Stimulated activated CD4-positive, alpha-beta T cell treated with anti-CD3 and anti-CD28 coated beads, TNF-alpha, amount 100 ng/mL, for 48 hours (primary cell): ENCODE measurements at places on chromosomes 11 and 22.

DNA sequence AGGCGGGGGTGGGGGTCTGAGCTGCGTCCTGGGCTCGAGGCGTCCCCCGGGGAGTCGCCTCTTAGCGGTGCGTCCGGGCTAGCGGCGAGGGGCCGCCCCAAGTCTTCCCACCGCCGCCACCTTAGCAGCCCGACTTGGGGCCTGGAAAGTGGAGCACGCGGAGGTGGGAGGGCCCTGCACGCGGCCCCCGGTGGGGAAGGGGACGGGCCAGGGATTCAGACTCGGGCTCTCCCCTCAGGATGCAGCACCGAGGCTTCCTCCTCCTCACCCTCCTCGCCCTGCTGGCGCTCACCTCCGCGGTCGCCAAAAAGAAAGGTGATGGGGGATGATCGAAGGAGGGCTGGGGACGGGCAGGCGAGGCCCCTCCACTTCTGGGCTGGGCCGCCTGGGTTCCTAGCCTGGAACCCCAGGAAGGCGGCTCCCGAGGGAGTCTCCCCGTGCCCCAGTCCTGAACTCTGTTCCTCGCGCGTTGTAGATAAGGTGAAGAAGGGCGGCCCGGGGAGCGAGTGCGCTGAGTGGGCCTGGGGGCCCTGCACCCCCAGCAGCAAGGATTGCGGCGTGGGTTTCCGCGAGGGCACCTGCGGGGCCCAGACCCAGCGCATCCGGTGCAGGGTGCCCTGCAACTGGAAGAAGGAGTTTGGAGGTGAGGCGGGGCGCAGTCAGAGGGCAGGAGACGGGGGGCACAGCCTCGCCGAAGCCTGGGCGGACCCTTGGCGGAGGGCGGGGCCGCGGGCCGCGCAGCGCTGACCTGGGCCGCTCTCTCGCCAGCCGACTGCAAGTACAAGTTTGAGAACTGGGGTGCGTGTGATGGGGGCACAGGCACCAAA, 563 bp downstream of the MDK start:
- DNase-seq: no peak

GRCh38 chr11:29780756-29781155, 236.1 kb downstream of the KCNA4 start:
- no peak for DNase-seq

DNA sequence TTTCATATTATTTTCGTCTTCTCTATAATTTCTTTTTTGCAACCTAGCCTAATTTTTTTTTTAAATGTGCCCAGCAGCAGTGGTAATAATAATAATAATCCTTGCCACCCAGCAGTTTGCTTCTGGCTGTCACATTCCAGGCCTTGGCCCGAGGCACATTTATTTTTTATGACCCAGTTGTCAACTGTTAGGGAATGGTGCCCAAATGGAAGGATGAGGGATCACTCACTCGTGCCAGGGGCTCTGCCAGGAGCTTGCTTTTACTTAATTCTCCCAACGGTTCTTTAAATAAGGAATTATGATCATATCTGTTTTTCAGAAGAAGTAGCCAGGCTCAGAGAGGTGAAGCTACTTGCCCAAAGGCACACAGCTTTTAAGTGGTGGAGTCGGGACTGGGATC, 49.6 kb downstream of the MYO18B start:
- DNase-seq: no peak

- DNase-seq: no peak
Observed at GRCh38 chr22:19626042-19626587, 88.2 kb upstream of the SEPTIN5 start.

DNA sequence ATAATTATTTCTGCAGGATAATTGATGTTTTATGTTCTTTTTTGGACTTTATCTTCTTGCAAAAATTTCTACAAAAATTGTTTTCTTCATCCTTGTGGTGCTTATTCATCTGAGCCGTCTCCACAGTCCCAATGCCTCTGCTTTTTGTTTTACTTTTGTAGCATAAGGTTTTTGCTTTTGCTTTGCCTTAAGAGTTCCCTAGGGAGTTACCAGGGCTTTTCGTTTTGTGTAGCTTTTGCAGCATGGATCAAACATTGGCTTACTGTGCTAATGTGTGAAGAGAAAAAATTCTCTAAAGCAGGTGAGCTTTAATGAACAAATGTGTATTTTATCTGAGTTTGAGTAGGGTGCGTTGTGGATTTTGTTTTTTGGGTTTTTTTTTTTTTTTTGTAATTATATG, 11.8 kb downstream of the XBP1 start:
- no peak for DNase-seq

DNA sequence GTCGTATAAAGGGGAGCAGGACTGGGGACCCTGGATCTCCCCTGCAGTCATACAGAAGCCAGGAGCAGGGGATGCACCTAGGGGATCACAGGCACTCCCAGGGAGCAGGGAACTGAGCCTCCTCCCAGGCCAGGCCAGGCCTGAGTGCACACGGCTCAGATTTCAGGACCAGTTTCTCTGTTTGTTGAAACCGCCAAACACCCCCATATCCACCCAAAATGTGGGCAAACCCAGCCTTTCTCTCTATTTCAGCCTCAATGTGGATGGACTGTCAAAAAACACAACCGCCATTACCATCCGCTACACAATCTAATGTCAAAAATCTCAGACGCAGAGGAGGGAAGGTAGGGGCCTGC, 17.5 kb downstream of the MN1 start:
- DNase-seq: no peak

GRCh38 chr11:79062814-79063762, 377.7 kb downstream of the TENM4 start:
- DNase-seq: no peak

DNA sequence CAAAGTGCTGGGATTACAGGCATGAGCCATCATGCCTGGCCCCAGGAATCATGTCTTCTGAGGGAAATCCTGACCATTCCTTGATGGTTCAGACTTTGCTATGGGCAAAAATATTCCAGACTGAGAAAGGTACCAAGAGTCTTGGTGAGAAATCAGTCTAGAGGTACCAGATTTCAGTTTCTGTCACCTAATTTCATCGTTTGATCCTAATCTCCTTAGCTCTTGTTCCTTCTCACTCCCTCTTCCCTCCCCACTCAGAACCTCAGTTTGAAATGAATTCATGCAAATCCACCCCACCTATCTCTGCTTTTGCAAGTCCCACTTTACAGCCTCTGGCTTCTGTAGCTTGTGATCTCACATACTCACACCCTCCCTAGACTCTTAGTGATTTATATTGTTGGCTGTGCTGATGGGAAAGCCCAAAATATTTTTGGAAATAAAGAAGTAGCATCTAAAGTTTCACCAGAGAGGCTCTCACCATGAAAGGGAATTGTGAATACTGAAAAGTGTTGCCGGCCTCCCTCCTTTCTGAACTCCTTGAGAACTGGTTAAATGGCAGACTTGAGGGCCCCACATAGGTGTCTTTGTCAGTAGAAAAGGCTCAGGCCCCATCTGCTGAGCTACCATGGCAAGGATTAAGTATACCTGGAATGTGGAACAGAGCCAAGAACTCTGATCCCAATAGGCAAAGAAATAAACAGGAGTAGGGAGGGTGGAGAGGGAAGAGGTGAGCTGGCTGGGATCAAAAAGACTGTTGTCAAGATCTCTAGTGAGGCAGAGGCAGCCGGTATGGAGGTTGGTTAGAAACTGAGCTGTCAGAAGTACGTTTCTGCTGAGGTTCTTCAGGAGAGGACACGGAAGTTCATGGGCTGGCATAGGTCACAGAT, 190.5 kb upstream of the MTMR2 start:
- DNase-seq: no peak

- no peak for DNase-seq
Observed at GRCh38 chr11:316891-317301, 3.1 kb downstream of the IFITM1 start.

DNA sequence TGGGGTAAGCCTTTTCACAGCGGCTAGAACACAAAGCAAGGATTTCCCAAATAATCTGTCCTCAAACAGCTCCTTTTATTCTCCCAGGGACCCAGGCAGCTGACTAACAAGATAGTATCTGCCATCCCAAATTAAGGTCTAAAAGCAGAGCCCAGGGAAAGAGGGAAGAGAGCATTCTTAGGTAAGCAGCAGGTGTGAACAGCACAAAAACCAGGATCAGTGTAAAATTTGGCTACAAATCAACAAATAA, 79.9 kb downstream of the RBMXL2 start:
- DNase-seq: no peak

- DNase-seq: no peak
Observed at GRCh38 chr11:78290293-78291176, 101.8 kb downstream of the USP35 start.

- DNase-seq: no peak
Observed at GRCh38 chr11:62553080-62553838, 6.7 kb upstream of the AHNAK start.

GRCh38 chr11:34823639-34824038, 92.5 kb downstream of the APIP start:
- DNase-seq: no peak

GRCh38 chr11:60951904-60952741, at the start of gene SLC15A3:
Gene SLC15A3, minus strand, starts transcription at chr11:60952176. Its CDS starts 625 bp downstream, at chr11:60951551.
- no peak for DNase-seq

DNA sequence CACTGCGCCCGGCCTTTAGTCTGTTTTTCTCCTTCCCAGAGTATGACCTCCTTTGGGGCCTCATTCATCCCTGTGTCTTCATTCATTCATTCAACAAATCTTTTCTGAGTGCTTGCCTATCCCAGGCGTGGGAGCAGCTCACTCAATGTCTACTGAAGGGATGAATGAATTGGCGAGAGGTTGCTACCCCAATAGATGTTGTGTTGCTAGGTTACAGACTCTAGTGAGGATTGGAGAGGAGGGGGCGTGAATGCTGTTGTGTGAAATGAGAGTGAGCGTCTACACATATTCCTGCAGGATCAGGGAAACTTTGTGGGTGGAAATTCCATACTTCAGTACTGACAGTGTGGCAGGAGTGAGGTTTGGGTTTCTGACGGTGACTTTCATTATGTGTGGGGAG, 55.5 kb upstream of the EP300 start:
- no peak for DNase-seq

DNA sequence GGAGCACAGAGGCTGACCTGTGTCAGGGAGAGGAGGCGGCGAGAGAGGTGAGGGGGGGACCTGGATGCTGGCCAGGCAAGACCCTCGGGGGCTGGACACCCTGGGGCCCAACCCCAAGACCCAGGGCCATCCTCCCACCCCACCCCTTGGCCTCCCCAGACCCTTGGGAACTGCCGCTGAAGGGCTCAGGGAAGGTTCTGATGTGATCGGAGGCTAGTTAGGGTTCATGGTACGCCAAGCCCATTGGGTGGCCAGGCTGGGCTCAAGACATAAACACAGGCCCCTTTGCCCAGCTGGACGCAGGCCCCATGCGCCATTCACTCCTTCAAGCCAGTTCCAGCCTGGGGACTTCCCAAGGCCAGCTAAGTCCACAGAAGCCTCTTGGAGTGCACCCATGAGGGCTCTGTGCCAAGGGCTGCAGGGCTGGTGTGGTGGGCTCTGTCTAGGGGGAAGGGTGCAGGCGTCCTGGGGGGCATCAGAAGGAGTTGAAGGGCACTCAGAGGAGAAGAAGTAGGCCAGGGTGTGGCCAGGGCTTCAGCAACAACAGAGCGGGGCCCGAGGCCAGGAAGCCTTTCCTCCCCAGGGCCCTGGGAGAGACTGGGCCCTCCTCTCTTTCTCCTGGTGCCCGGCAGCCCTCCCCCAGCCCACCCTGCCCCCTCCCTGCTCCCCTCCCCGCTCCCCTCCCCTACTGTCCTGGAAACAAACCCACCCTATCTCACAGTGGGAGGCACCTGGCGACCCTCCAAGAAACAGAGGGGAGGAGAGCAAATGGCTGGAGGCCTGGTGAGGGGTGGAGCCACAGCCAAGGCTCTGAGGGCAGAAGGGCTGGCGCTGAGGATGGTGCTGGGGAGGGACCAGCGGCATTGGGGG, 12.9 kb downstream of the TSPAN32 start:
- no peak for DNase-seq

GRCh38 chr11:122922893-122923292, 40.3 kb downstream of the JHY start:
- no peak for DNase-seq

DNA sequence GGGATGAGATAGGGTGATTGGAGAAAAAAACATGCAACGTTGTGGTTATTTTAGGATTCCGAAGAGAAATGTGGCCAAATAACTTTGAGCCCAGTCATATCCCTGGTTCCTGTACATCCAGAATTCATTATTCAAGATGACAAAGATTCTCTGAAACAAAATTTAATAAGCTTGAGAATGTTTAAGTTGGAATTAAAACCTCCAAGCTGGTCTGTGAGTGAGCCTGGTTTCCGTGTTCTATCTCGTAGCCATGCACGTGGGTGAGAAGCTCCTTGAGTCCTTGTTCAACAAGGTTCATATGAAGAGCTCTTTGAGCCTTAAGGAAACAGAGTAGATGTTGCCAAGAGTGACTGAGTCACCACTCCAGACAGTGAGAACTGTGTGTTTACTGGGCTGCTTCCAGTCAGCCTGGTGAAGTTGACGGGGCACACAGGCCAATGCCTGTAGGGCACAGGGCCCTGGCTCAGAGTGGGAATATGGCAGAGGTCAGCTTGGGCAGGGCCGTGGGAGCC, 206.5 kb downstream of the NAV2 start:
- no peak for DNase-seq

- no peak for DNase-seq
Observed at GRCh38 chr11:94326947-94327346, 22.6 kb downstream of the IZUMO1R start.

GRCh38 chr11:16744128-16744725, 5.8 kb downstream of the C11orf58 start:
- no peak for DNase-seq

DNA sequence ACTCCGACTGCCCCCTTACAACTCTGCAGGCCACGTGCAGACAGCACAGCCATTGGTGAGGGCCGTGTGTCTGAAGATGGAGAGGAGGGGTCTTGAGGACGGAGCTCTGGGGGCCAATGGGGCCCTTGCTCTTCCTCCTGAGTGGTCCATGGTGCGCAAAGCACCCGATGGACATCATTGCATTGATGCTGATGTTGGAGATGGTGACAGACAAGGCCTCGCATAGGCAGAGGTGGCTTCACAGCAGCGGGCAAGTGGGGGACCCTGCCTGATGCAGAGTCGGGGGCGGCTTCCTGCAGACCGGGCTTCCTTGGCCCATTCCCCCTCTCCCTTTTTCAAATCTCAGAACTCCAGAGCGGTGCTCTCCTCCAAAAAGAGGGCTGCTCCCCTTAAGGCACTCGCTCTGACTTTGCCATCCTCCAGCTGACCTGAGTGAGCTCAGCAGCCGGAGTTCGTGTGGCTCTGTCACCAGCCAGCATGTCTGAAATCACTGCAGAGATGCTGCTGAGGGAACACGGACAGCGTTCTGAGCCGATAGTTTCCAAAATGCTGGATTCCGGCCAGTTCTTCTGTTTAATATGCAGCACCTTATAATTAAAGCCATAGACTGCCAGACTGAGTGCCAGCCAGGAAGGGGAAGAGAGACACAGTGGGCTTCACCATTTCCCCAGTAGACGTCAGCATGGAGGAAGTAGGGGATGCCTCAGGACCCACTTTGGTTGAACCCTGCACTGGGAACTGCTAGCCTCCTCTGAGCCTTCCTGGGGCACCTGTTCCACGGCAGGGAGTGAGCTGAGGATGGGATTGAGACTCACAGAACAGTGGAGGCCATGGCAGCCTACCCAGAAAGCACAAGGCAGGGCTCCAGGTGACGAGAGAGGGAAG, 278.2 kb downstream of the BRD1 start:
- no peak for DNase-seq

- DNase-seq: no peak
Observed at GRCh38 chr22:42380769-42381551, 51.2 kb downstream of the NFAM1 start.
